ENCODE measurements at places on chromosomes 2 and 18.
A peak's percentile ranks its signal among the peaks of the same experiment; 100 is the strongest.

DNA sequence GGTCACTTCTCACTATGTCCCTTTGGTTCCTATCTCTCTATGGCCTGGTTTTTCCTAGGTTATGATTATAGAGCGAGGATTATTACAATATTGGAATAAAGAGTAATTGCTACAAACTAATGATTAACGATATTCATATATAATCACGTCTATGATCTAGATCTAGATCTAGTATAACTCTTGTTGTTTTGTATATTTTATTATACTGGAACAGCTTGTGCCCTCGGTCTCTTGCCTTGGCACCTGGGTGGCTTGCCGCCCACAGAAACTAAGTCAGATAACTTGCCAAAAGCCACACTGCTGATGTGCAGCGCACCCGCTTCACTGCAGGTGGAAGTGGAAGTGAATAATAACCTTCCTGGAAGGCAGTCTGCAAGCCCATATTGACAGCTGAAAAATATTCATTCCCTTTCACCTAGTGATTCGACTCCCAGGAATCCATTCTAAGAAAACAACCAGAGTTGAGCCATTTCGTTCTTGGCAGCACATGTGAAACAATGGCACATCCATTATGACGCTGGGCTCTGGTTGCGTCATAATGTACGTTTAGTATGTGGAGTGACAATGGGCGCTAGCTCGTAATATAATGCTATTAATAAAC is 725 bp upstream of the ANKRD53 start:
- no peak for DNase-seq

- no peak for DNase-seq
Measured at GRCh38 chr2:187424146-187424545, 23.9 kb downstream of the CALCRL start.

GRCh38 chr18:44679914-44680272 is 795 bp upstream of the SETBP1 start:
- no peak for DNase-seq

GRCh38 chr2:31785876-31786275 is 205.1 kb upstream of the SRD5A2 start:
- no peak for DNase-seq

DNA sequence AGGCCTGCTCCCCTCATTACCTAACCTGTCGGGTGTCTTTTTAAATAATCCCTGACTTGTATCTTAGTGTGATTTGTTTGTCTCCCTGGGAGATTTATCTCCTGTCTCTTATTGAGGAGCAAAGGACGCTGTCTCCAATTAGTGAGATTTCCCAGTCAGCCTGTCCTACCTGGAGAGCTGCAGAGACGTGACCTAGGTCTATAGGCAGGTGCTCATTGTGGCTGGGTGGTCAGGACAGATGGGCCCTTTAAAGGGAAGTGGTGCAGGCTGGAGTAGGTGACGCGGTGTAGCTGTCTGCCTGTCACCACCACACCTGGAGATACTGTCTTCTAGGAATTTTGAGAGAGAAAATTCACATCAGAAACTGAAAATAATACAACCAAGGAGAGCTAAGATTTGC is 28.0 kb downstream of the PLB1 start:
- no peak for DNase-seq

DNA sequence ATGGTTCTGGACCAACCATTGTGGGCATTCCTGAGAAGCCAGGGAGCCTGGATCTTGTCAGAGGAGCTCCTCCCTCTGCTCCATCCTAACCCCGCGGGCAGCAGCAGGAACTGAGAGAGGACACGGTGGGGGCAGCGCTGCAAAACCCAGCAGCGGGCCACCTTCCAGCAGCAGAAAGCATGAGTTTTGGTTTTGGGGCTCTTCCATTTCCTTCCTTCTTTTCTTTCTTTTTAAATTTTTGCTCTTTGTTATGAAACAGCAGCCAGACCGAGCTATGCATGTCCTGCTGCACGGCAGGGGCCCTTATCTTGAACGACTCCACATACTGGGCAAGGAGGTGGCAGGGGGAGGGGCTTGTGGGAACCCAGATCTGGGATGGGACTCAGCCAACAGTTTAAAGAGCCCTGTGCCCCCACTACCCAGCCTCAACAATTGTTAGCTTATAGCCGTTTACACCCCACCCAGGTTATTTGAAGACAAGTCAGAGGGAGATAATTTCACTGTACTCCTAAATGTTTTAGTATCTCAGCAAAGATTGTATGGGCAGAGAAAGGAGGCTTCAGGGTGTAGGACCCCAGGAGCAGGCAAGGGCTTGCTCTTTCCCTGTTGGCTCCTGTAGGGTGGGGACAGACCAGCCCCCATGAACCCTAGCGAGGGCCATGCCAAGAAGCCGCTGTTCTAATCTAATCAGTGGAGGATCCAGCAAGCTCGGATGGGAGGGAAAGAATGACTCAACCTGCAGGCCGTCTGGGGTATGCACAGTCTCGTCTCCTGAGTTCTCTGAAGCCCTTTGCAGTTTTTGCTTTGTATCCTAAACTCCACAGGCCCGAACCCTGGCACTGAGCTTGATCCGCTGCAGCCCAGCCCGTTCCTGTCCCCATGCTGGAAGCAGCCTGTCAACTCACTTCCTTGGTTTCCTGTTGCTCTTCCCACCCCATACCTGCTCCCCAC is 75.3 kb downstream of the LRRFIP1 start:
- no peak for DNase-seq

DNA sequence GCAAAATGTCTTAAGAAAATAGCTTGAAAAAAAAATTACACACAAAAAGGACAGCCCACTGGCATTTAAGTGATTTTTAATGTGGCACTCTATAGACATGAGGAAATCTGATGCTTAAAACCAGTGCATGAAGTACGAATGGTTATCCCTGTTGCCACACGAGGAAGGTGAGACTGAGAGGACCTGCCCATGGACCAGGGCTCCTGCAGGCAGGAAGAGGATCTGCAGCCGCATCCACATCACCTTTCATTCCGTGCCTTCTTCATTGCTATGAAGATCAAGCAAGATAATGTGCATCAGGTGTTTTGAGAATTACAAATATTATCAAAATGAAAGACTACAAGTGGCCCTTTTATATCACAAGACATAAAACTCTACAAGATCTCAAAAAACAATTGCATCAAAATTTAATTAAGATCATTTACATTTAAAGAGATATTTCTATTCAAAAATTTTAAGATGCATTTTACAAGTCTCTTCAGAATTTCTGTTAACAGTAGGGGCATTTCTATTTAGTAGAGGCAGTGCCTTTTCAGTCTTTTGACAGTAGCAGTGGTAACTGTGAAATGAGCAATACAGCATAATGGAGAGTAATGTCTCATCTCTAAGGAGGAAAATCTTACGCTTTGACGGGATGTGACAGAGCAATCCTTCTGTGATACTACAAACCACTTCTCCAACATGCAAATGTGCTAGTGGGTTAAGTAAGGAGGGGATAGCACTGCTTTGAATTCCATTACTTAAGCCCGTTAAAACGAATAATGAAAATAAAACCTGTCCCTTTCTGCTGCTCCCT is 83.4 kb downstream of the SLC5A7 start:
- DNase-seq, result peak; percentile 4

GRCh38 chr2:11778416-11778815 is 32.0 kb downstream of the LPIN1 start:
- DNase-seq, result no peak

DNA sequence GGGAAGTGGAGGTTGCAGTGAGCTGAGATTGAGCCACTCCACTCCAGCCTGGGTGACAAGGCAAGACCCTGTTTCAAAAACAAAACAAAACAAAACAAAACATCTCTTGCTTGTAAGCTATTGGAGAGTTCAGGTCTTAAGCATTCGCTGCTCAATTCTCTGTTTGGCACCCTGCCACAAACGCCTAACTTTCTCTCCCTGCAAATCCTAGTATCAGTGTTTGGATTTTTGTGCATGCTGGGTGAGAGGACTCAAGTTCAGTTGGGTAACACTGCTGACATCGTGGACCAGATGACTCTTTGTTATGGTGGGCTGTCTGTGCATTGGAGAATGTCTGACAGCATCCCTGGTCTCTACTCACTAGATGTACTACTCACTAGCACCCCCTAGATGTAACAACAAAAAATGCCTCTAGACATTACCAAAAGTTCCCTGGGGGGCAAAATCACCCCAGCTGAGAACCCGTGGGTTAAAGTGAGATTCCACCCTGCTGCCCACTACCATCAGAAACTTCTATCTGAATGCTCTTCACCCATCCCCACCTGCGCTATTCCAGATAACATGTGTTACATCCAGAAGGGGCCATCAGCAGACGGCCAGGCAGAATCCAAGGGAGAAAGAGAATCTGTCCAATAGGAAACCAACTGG is 50.9 kb downstream of the CACNB4 start:
- no peak for DNase-seq

- DNase-seq, result no peak
Measured at GRCh38 chr18:74522635-74523548, 11.4 kb upstream of the CNDP1 start.

Data from iPS DF 6.9 (cell line).